ENCODE measurements at places on chromosomes 2 and 18.

DNA sequence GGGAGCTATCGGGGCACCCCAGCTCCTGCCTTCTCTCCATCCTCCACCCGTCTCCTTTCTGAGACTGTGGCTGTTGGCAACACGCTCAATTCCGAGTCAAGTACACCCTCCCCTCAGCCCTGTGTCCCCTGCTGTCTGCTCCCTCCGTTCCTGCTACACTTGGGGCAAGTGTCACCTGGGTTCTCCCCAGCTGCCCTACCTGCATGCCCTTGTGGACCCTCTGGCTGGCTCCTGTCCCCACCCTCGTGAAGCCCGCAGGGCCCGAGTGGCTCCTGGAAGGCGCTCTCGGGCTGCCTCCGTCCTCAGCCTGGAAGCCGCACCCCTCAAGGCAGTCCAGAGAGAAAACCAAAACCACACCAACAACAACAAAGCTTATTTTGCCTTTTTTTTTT, 33.9 kb downstream of the PDIA6 start:
- no peak for DNase-seq

- no peak for DNase-seq
Measured at GRCh38 chr18:39389800-39390379, 1824.3 kb upstream of the CELF4 start.

DNA sequence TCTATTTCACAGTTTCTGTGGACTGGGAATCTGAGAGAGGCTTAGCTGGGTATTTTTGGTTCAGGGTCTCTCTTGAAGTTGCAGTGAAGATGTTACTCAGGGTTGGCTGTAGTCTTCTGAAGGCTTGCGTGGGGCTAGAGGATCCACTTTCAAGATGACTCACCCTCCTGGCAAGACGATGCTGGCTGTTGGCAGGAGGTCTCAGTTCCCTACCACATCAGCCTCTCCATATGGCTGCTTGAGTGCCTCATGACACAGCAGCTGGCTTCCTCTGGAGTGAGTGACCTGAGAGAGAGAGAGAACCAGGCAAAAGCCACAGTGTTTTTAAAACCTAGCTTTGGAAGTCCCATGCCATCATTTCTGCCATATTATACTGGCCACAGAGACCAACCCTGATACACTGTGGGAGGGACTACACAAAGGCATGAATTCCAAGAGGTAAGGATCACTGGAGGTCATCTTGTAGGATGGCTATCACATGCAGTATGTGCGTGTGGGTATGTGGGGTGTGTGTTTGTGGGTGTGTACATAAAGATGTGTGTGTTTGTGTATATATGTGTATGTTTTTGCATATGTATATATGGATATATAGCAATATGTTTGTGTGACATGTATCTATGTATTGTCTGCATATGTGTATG, 25.1 kb downstream of the DNPEP start:
- DNase-seq: no peak

GRCh38 chr2:200649724-200650123, 63.9 kb downstream of the AOX1 start:
- DNase-seq: no peak

- DNase-seq: no peak
Measured at GRCh38 chr2:43285987-43286386, 59.6 kb upstream of the ZFP36L2 start.

DNA sequence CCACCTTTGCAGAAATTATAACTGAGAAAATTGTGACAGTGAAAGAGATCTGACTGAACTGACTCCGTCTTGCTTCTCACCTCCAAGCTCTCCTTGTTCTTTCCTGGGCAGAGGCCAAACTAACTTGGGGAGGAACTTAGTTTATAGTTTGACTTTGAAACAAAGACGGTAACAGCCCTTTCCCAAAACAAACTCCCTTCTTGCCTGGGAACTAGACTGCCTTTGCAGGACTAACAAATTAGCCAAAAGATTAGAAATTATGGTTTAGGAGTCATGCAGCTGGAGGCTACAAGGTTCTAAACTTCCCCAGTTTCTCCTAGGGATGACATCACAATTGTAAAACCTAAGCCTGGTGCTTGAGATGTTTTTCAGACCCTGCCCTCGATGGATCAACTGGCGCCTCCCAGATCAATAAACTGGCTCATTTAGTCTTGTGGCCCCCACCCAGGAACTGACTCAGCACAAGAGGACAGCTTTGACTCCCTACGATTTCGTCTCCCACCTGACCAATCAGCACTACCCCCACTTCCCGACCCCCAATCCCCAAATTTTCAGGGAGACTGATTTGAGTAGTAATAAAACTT, 137.7 kb downstream of the ALPK2 start:
- no peak for DNase-seq

GRCh38 chr2:116949249-116949648, 865.2 kb upstream of the DDX18 start:
- no peak for DNase-seq

DNA sequence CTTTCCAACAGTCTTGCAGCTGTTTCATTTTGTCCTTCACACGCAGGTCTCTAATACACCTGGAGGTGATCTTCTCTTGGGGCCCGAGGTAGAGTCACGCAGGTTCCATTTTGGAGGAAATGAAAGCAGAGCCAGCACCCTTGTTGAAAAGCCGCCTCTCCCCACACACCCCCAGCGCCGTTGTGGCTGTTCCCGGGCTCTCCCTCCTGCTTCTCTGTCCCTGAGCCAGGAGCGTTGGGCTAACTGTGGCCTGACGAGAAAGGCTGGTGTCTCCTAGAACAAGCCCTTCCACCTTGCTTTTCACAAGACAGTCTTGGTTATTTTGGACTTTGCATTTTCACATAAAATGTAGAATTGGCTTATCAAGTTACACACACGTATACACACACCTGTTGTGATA, 16.3 kb downstream of the SNED1 start:
- DNase-seq: no peak

DNA sequence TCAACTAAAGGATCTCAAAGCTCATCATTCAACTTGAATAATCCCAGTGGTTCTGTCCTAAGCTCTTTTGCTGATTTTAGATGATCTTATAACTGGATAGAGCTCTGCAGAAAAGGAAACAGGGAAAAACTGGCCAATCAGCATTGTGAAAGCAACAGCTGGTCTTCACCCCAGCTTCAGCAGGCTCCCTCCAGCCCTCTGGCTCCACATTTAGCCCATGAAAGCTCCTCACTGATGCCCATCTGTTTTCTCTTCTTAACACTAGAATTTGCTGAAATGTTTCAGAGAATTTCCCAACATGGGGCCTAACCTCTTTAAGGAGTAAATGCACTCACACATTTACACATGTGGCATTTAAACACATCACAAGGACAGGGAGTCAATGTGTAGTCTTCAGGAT, 223.3 kb downstream of the CNTNAP5 start:
- no peak for DNase-seq

- DNase-seq: no peak
Measured at GRCh38 chr2:190842606-190843104, 38.0 kb upstream of the GLS start.

GRCh38 chr2:95313296-95314131, 16.4 kb downstream of the KCNIP3 start:
- DNase-seq: no peak

- DNase-seq: no peak
Measured at GRCh38 chr2:191187105-191187829, 36.5 kb upstream of the STAT4 start.

Data from midbrain (tissue), 1 donor.